Aorta (tissue), 5 donors: ENCODE measurements at places on chromosomes 3 and 15. TPM values are rescaled to one million over a fixed set of nuclear protein-coding genes. Genes with fewer than 3 reads are reported as not detected.
A peak's percentile ranks its signal among the peaks of the same experiment; 100 is the strongest.

GP5 gene
- total RNA-seq, result 0.19 TPM

NR1I2 gene
- 0.12 TPM for total RNA-seq

SHC4 gene
- 8.7 TPM for total RNA-seq

GABRB3 gene
- 1.0 TPM for total RNA-seq

CHAC1 gene
- 5.3 TPM for total RNA-seq

PLCB2 gene
- total RNA-seq, result 23.6 TPM

AGBL1 gene
- not detected for total RNA-seq

GRCh38 chr3:89889386-89889785, 782.0 kb downstream of the EPHA3 start:
- no peak for DNase-seq

DNA sequence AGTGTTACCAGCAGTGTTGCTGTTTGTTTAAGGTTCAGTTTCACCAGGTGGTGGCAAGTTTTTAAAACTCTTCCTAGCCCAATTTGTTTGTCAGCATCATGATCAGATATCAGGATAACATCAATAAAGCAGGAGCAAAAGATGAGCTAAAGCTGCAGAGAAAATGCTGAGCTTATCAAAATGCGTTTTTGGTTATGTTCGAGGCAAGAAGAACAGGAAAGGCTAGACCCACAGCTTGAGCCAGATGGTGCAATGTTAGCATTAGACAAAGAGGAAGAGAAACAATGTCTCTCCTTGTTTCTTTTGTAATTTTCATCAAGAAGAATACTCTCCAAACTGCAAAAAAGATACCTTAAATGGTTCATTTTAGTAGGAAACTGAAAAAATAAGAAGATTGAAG, 66.2 kb downstream of the THRB start:
- no peak for DNase-seq

DNA sequence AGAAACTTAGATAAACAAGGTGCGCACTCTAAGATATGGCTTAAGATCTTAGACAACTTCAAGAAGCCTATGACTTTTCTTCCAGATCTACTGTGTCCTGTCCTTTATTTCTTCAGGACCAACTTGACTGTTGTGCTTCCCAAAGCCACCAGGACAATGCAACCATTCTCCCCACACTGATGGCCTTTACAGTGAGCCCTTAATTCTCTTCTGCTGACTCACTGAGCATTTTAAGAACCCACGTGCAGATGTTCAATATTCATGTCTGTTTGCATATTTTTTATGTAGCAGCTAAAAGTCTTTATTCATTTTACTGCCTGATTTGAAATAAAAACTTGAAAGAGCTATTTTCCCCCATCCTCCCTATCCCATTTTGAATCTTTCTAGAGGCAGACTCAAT, 103.3 kb upstream of the SLC2A2 start:
- DNase-seq, result no peak

DNA sequence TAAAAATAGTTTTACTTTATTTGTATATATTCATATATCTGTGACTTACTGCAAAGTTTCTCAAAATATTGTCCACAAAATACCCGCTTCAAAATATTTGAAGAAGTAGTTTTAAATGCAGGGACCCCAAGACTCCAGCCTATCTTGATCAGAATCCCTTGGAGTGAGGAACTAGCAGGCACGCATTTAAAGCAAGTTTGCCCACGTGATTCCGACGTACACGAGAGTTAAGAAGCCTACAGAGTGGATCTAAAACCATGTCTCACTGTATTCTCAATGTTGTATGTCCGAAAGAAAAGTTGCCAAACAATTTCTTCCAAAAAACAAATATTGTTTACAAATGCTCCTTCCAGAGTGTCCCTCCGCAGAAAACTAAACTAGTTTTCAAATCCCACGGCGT, 1.7 kb downstream of the GABRB3 start:
- DNase-seq, result no peak

- no peak for DNase-seq
Measured at GRCh38 chr3:185754920-185755319, 69.9 kb downstream of the IGF2BP2 start.

GRCh38 chr3:108391917-108392593, 95.7 kb downstream of the HHLA2 start:
- DNase-seq, result no peak

DNA sequence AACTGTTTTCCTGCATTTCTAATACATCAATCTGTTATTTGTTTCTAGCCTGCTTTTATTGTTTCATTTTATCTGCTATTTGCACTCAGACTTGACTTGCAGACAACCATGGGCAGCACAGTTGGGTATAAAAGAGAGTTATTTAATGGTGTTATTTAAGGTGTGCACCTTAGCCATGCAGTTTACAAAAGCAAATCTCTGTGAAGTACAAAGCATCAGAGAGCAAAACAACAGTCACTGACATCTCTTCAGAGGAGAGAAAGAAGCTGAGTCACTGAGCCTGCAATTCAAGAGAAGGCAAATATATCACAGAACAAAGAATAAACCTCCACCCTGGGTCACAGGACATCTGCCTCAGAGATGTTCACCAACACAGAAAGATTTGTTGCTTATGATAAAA, 255.9 kb upstream of the ICE2 start:
- DNase-seq, result no peak

DNA sequence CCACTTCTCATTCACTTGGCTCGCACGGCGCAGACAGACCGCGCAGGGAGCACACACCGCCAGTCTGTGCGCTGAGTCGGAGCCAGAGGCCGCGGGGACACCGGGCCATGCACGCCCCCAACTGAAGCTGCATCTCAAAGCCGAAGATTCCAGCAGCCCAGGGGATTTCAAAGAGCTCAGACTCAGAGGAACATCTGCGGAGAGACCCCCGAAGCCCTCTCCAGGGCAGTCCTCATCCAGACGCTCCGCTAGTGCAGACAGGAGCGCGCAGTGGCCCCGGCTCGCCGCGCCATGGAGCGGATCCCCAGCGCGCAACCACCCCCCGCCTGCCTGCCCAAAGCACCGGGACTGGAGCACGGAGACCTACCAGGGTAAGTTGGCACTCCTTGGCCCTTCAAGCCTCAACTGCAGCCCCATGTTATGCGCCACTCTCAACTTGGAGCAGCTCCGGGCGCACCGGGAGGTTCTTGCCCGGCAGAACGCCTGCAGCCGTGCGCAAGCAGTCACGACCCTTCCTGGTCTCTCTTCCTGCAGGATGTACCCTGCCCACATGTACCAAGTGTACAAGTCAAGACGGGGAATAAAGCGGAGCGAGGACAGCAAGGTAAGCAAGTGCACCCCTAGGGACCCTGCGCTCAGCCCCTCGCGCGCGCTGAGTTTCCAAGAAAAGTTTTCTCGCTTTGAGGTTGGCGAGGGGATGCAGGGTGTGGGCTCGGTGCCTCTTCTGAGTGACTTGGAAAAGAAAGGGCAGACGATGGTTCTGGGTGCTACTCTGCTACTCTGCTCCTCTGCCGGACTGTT, at the start of gene BHLHE40:
BHLHE40 (plus strand) TSS at position 10 of the 801 bp plus-strand sequence; CDS start at position 292, 282 bp downstream.
- no peak for DNase-seq

- no peak for DNase-seq
Measured at GRCh38 chr15:98063315-98063714, 102.8 kb downstream of the ARRDC4 start.

- DNase-seq, result no peak
Measured at GRCh38 chr15:83155942-83156341, 48.5 kb downstream of the TM6SF1 start.

- DNase-seq, result peak; percentile 1
Measured at GRCh38 chr15:29097971-29098370, 171.7 kb downstream of the NSMCE3 start.
